Urinary bladder (tissue), 4 donors: ENCODE measurements at places on chromosomes 2 and 18. TPM values are rescaled to one million over a fixed set of nuclear protein-coding genes. Genes with fewer than 3 reads are reported as not detected.

GRCh38 chr2:233996000-233996399 lies 54.5 kb upstream of the SPP2 start:
- DNase-seq, result no peak

DNA sequence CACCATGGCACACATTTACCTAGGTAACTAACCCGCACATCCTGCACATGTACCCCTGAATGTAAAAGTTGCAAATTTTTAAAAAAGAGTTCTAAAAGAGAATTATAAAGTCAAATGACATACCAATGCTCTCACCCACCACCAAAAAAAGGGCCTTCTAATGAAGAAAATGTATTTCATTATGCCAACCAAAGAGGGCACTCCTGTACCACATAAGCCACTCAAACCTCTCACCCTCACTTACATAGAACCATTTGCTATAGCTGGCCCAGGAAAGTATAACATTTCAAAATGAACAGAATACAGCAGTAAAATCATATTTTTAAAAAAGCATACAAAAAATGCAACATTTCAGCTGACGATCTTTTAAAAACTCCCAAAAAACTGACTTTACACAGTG lies 241.5 kb upstream of the PKDCC start:
- no peak for DNase-seq

DNA sequence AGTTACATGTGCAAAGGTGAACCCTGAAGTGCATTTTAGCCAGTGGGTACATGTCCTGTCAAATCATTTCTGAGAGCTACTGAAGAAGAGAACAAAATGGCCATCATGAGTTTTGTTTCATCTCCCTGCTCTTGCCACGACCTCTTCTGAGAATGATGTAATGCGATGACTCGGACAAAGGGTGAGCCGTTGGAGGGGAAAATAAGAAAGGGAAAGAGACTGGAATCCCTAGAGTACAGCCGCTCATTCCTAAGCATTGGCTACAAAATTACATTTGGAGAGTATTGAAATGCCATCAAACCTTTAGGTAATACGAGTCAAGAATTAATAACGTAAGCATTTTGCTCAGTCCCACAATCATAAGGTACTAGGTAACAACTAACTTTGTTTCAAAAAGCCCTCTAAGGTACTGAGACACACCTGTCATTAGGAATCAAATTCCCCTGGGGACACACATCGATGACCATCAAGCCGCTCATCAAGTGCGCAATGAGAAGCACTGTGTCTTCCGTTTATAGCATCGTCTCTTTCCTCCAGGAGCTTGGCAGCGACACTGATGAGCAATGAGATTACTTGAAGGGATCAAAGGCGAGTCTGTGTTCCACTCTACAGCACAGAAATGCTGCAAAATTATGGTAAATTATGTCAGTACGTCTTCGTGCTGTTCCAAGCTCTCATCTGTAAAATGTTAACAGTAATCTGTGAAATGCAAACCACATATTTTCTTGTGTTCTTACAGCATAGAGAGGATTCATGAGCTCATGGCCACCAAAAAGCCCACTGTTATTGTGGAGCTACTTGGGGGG lies 97.3 kb upstream of the PIEZO2 start:
- DNase-seq, result no peak

DNA sequence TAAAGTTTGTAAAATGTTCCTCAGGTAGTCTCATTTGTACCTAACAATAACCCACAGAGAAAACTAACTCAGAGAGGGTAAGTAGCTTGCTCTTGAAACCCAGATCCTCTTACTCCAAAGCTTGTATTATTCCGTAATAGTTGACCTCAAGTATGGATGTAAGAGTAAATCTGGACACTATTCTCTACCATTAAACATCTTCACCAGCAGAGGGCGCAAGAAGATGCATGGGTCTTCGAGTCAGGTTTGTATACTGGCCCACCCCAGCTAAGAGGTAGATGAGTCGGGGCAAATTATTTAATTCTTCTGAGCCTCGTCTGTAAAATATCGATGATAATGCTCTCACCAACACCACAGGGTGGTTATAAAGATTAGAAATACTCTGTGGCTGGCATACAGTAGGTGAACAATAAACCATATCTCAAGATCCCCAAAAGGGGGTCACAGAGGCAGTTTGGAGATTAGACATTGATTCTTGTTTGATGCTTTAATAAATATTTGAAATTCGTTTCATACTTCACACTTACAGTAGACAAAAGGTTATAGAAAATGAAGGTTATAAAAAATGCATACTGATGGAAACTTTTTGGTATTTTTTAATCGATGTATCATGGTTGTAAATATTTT lies 3.5 kb upstream of the CABLES1 start:
- no peak for DNase-seq

DNA sequence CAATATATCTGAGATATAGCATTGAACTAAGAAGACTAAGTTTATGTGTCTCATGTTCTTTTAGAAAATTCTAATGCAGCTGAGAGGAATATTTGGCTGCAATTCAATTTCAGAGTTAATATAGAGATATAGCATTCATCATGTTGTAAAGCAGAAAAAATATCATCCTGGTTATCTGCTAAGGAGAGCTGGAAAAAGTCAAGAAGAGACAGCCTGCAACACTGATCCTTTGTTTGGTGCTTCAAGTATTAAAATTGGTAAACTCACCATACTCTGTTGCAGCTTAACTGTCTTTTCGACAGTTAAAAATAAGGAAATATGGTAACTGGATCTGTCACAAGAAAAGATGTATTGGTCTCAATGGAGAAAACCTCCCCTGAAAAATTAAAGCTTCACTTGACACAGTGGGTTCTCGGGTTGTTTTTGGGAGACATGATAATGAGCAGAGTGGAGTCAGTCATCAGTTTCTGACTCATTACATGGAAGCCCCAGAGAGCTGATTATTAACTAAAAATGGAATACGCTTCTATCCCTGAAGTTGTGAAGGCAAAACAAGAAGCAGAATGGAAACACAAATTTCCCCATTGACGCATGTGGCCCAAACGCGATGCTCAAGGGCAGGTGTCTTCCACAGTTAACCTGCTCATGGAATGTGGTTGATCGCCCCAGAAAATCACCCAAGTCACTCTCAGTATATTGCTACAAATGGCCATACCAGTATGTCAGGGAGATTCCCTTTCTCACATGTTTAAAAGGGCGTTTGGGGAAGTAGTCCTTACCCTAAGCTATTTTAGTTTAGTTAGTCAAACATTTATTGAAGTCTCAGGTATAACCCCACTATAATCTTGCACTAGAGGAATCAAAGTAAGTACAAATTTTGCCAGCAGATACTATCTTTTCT lies 8.2 kb downstream of the BCL2 start:
- no peak for DNase-seq

DNA sequence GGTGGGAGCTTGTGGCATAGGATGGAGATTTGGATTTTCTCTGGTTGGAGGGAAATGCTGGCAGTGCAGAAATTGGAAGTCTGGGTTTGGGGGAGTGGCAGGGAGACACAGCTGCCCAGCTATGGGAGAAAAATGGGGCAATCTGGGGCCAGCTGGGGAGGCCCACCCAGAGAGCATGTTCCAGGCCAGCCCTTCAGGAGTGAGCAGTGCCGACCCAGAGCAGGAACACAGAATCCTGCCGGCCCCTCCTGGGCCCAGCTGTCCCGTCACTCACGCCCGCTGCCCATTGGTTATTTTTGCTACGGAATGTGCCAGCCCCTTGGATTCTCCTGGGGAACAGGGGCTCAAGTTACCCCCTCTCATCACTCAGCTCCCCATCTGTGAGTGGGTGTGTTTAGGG lies 4.9 kb downstream of the SPEG start:
- no peak for DNase-seq

- DNase-seq, result no peak
These were observed 54.1 kb downstream of the CDC42EP3 start for GRCh38 chr2:37617119-37617892.

DNA sequence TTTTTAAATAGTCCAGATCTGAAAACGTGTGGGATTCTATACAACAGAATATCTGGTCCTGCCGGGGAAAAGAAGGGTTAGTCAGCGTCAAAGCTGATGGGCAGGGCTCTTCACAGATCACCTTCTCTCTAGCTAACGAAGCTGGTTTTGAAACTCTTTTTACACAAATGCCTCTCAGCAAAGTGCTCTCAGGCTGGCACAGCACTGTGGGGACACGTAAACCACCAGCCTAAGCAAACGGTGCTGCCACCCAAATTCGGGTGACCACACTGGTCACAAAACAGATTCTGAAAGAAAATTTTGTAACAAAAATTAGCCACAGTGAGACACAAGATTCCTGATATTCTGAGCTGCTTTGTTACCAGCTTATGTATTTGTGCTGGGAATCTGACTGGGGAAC lies 53.1 kb upstream of the ARL5A start:
- no peak for DNase-seq

DNA sequence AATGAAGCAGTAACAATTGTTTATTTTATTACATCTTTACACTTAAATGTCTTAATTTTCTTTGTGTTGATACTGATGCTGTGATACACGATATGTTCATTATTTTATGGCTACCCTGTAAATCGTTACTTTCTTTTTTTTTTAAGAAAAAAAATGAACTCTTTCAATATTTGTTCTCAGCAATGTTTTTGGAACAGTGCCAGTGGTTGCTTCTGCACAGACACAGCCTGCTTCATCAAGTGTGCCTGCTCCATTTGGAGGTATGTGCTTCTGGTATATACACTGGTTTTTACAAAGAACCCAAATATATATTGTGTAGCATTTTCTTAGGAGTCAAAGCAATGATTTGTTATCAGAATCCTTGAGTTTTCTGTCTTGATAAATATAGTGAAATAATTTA lies 62.2 kb upstream of the SCYGR2 start:
- DNase-seq, result no peak

DNA sequence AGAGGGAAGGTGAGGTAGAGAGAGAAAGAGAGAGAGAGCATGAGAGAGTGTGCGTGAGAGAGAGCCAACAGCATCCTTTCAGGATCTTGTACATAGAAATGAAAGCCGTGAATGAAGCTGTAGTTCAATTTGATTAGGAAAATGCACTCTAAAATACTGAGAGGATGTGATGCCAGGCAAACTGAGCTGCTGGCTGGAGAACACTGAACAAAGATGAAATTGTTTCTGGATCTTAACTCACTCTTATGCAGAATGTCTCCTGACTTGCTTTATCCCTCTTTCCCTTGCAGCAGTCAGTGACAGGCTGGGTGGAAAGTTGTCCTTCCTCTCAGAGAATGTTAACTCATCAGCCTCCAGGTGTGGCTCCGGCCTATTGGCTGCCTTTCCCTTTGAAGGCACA lies 10.7 kb downstream of the LYPD1 start:
- DNase-seq, result no peak

EGR4 gene
- total RNA-seq, result not detected

ABCG8 gene
- total RNA-seq, result not detected
